ENCODE measurements at places on chromosomes 3 and 15.
A peak's percentile ranks its signal among the peaks of the same experiment; 100 is the strongest.

DNA sequence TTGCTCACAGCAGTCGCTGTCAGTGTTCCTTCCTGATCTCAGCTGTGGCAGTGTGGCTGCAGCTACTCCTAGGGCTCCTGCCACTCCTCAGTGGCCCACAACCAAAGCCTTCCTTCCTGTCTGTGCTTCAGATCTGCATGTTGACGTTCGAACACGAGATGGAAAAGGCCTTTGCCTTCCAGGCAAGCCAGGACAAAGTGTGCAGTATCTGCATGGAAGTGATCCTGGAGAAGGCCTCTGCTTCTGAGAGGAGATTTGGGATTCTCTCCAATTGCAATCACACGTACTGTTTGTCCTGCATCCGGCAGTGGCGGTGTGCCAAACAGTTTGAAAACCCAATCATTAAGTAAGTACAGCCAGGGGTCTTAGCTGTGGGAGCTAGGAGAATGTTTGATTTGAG lies 17.8 kb downstream of the MKRN2 start:
- peak; percentile 55 for DNase-seq

GRCh38 chr3:186570941-186571643 lies 572 bp downstream of the DNAJB11 start:
- DNase-seq, result no peak

- no peak for DNase-seq
Observed at GRCh38 chr3:42036483-42036823, 54.7 kb upstream of the TRAK1 start.

- DNase-seq, result no peak
Observed at GRCh38 chr15:80324545-80325080, 72.6 kb upstream of the CTXND1 start.

DNA sequence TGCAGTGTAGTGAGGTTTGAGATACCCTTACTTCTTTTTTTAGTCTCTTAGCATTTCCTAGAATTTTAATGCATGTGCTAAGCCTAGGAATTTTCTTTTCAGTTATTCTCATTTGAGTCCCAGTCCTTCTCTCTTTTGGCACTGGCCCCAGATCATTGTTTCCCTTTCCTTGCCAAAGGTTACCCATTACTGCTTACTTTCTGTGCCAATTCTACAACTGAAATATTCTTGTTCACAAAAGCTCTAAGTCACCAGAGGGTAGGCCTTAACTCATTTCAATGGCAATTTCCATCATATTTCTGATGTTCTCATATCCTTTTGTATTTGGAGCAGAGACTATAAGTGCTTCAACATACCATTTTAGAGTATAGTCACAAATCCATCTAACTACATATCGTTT lies 199.6 kb upstream of the CBLB start:
- no peak for DNase-seq
